ENCODE measurements at places on chromosomes 11 and 22.

DNA sequence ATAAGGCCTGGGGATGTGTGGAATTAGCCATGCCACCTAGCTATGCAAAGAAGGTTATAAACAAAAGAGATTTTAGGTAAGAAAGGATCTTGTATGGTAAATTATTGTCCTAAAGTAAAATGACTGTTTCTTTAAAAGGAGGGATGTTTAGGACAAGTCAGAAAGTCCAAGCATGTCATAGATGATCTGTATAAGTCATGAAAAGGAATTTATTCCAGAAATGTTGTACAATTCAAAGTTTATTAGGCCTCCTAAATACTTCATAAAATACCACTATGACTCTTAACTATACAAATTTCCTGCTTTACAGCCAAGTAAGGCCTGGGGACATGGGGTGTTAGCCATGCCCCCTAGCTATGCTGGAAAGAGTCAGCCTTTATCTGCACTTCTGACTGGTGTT, 22.7 kb downstream of the OR5A2 start:
- no peak for DNase-seq

GRCh38 chr11:58525037-58525614, 17.2 kb upstream of the OR5B21 start:
- DNase-seq: no peak

DNA sequence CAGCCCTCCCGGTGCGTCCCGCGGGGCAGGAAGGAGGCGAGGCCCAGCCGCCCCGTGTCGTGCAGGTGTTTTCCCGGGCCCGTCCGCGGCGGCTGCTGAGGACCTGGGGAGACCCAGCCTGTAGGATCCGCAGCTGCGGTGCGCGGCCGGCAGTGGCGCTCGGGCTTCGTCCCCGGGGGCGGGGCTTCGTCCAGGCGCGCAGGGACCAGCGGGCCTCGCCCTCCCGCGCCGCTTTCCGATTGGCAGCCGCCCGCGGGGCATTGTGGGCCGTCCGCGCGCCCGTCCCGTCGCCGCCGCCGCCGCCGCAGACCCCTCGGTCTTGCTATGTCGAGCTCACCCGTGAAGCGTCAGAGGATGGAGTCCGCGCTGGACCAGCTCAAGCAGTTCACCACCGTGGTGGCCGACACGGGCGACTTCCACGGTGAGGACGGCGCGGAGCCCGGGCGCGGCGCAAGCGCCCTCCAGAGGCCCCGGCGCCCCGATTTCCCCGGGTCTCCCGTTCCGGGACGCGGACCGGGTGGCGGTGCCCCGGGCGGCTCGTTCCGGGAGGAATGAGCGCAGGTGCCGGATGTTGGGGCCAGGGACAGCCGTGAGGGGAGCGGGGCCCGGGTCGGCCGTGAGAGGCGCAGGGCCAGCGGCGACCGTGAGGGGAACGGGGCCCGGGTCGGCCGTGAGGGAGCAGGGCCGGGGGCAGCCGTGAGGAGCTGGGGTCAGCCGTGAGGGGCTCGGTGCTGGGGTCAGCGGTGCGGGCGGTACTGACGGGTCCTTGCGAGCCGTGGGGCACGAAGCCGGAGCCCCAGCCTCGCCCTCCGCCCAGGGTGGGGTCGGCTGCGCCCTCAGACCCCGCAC, at the start of gene TALDO1:
Gene TALDO1 (plus strand): TSS at position 307 of the 849 bp plus-strand sequence. CDS start 18 bp downstream, at position 325.
- DNase-seq: peak; percentile 57

DNA sequence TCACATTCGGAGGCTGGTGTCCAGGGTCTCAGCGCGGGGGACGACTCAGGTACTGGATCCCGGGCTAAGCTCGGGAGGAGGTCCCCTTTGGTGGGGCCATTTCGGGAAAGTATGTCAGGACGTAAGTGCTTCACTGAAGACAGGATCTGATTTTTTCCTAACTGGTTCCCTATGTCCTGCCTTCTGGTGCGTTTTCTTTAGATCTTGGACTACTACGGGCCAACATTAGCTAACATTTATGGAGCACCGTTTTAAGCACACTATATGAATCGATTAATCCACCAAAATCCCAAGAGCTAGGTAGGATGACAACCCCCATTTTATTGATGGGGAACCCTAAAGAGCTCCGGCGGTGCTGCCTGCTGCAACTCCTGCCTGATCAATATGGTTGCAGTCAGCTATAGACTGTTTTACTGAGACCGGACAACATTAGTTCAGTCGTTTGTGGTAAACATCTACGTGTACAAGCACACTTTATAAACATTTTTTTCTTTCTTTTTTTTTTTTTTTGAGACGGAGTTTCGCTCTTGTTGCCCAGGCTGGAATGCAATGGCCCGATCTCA, 17.0 kb upstream of the WDR74 start:
- DNase-seq: no peak

DNA sequence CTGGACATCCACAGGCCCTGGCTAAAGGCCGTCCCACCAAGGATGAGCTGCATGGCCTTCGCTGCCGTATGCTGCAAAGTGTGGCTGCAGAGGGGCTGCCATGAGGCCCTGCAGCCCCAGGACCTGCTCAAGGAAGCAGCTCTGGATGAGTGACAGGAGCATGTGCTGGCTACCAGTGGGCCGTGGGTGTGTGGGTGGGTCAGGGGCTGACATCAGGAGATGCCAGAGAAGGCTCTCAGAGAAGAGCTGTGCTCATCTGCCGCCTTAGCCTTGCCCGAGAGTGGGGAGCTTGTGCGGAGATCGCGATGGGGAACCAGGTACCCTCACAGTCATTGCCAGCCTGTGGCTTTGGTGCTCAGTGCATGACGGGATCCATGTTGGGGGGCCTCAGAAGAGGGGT, 41.3 kb downstream of the SCUBE1 start:
- DNase-seq: no peak

GRCh38 chr11:69918231-69918937, 99.2 kb upstream of the FGF3 start:
- no peak for DNase-seq

DNA sequence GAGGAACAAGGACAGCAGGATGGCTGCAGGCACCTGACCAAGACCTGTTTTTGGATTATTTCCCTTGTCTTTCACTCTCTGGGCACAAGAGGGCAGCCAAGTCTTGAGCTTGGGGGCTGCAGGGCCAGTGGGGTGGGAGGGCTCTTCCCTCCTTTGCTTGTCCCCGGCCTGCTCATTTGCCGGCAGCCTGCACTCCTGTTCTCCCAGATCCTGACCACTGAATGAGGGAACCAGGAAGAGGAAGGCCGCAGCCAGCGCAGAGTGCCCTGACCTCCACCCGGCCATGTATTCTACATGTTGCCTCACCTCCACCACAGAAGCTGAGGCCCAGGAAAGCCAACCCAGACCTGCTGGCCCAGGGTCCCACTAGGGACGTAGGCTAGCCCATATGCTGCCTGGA, 15.5 kb upstream of the NNMT start:
- no peak for DNase-seq

GRCh38 chr11:1197886-1198560, 24.8 kb upstream of the MUC5B start:
- no peak for DNase-seq

DNA sequence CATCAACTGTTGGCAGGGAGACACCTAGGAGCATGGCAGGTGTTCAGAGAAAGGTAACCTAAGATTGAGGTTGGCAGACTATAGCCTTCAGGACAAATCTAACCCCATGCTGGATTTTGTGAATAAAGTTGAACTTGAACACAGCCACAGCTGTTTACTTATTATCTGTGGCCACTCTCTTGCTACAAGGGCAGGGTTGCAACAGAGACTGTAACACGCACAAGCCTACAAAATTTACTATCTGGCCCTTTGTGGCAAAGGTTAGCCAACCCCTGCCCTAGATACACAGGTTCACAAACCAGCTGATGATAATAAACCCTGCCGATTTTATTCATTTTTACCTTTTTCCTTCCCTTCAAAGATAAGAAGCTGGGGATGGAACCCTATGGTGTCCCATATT, 2.5 kb downstream of the THYN1 start:
- DNase-seq: no peak

DNA sequence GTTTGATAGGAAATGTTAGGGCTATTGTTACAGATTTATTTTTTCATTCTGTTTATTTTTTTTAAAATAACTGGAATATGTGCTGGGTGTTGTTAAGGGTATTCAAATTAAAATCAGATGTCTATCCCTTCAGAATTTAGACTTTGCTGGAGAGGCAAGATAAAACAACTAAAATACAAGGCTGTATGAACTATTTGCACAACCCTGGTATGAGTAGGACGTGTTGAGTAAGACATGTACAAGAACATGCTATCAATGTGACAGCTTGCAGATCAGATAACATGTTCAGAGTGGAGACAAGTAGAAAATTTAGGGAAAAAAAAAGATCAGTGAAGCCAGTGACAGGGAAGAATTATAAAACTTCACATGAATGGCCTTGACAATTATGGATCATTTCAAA, 853.5 kb downstream of the METTL15 start:
- no peak for DNase-seq

GRCh38 chr22:30393885-30394284, 2.9 kb upstream of the SEC14L2 start:
- DNase-seq: no peak

- DNase-seq: no peak
Observed at GRCh38 chr22:46058091-46058420, 81.1 kb upstream of the WNT7B start.

DNA sequence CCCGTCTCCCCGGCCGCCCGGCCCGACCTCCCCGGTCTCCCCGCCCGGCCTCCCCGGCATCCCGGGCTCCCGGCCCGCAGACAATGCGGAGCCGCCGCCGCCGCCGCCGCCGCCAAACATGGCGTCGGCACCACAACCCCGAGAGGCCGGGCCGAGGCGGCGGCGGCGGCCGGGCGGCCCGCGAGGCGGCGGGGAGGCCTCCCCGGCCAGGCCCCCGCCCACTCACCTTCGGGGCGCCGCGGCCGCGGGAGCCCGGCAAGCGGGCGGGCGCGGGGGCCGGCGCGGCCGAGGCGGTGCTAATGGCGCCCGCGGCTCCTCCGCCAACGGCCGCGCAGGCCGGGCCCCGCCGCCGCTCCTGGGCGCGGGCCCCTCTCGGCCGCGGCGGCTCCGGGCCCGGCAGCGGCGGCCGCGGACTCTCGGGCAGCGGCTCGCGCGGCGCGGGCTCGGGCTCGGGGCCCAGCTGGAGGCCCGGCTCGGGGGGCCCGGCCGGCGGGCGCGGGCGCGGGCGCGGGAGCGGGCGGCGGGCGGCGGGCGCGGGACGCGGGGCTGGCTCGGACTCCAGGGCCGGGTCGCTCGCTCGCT, 311 bp downstream of the BRD1 start:
- DNase-seq: no peak

GRCh38 chr11:94417386-94417987, 16.3 kb upstream of the GPR83 start:
- DNase-seq: no peak

DNA sequence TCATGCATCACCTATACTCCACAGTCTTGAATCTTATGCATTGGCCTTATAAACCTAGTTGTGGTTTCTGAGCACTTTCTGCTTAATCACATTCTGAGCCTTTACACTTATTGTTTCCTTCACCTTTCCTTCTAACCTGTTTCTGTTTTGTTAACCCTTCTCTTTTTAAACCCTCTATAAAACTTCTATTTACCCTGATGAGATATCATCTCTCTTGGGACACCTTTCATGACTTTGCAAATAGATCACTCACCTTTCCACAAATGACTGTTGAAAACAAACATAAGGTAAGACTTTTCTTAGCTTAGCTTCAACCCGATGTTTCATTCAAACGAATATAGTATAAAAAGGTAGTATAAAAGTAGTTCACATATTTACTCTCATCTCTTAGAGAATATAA, 483.6 kb downstream of the FAM181B start:
- DNase-seq: no peak

GRCh38 chr11:94120946-94121345, 7.7 kb upstream of the PANX1 start:
- no peak for DNase-seq

DNA sequence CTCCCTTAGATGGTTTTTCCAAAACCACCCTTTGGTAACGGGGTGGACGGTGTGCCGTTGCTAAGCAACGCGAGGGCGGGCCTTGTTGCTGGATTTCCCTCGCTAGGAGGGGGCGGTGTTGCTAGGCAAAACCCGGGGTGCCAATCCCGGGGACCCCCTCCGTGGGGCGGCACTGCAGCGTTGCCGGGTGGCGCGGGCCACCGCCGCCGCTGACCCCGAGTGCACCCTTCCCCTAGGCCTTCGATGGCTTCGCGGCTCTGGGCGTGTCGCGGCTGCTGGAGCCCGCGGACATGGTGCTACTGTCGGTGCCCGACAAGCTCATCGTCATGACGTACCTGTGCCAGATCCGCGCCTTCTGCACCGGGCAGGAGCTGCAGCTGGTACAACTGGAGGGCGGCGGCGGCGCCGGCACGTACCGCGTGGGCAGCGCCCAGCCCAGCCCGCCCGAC, 8.9 kb downstream of the EHBP1L1 start:
- DNase-seq: no peak

DNA sequence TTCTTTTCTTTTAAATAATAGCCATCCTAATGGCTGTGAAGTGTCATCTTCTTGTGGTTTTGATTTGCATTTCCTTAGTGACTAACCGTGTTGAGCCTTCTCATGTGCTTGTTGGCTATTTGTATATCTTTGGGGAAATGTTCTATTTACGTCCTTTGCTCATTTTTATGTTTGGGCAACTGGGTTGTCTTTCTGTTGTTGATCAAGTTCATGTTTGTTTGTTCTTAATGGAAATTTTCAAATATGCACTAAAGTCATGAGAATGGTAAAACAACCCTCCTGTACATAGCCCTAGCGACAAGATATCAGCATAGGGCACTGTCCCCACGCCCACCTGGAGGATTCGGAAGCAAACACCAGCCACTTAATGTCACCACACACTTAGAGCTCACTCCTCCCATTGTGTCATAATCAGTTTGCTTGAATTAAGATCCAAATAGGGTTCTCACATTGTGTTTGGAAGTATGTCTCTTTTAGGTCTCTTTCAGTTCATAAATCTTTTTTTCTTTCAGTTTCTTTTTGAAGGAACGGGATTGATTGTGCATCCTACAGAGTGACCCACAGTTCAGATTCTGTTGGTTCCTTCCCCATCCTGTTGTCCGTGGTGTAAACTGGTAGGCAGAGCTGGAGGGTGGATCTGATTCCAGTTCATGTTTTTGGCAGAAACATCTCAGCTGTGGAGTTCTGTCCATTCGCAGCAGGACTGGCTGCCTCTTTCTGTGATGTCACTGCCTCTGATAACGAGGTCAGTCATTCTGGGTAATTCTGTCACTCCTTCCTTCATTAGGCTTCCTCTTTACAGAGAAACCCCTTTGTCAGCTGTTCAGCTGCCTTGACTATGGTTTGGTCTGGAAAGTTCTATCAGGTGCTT, 26.4 kb upstream of the ADORA2A start:
- DNase-seq: no peak

DNA sequence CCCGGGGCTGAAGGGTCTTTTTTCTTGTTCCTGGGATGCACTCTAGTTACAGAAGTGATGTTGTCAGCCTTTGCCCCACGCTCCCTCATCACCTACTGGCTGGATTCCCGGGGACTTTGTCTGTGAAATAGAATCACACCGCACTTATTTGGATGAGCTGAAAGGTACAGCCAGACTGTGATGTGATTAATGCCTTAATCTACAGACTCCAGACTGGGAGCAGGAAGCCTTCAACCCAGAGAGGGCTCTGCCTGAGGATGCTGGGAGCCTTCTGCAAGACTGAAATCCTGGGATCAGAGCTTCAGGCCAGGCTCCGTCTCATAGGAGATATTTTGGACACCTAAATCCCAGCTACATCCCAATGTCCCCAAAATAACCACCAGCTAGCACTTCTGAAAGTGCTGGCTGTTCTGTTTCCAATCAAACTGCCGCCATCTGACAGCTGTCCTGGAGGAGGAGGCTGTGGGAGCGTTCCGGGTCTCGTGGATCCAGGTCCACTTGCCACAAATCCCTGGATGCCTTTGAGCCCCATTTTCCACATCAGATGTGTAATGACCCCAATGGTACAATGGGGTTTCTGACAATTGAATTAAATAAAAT, 688.5 kb downstream of the TBC1D22A start:
- DNase-seq: no peak

- no peak for DNase-seq
Observed at GRCh38 chr11:118609380-118610224, 2.2 kb downstream of the PHLDB1 start.
